Stimulated activated CD8-positive, alpha-beta memory T cell treated with anti-CD3 and anti-CD28 coated beads, Interleukin-4, amount 100 ng/mL, for 4 hours (primary cell): ENCODE measurements at places on chromosomes 3 and 15.

DNA sequence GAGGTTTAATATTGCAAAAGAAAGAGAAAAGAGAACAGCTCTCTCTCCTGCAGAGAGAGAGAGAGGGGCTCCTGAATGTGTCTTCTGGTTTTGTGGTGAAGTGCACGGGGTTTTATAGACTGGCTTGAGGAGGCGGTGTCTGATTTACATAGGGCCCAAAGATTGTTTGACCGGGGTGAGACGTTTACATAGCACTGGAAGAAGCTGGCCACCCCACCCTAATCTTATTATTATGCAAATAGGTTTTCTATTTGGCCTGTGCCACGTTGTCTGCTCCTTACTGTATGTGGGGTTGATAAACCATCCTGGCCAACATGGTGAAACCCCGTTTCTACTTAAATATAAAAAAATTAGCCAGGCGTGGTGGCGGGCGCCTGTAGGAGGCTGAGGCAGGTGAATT is 268.6 kb downstream of the SV2B start:
- DNase-seq, result no peak

- no peak for DNase-seq
These were observed 12.9 kb upstream of the MB21D2 start for GRCh38 chr3:192930577-192930976.

GRCh38 chr15:40055576-40056293 is 16.8 kb upstream of the SRP14 start:
- DNase-seq, result no peak

DNA sequence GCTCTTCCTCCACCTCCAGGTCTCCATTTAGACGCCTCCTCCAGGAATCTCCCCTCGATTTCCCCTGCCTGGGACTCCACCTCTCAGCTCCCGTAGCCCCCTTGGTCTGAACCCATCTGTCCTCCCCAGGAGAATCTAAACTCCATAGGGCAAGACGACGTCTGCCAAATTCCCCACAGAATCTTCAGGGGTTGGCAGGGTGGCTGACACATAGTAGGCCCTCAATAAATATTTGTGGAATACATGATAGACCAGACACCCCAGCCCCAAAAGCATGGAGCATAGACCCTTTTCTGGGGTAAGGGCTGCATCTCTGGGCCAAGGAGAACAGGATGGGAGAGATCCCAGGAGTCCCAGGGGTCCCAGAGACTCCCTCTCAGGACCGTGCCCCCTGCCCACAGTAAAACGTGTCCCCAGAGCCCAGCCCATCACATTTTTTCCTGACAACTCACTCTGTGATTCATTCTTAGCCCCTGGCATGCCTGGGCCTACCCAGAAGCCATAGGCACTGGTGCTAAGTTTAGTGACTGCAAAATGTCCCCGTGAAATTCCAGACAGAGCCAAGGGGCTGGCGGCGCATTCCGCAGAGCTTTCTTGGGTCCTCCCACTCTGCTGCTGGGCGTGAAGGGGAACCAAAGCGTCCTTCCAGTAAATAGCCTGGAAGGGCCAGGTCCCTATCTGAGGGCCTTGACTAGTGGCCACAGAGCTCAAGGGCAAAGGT is 78.0 kb upstream of the SLC6A6 start:
- DNase-seq, result no peak

- DNase-seq, result no peak
These were observed 171.2 kb upstream of the PFN2 start for GRCh38 chr3:150141790-150142326.

- no peak for DNase-seq
These were observed 138.8 kb downstream of the ZNF609 start for GRCh38 chr15:64599226-64599625.

DNA sequence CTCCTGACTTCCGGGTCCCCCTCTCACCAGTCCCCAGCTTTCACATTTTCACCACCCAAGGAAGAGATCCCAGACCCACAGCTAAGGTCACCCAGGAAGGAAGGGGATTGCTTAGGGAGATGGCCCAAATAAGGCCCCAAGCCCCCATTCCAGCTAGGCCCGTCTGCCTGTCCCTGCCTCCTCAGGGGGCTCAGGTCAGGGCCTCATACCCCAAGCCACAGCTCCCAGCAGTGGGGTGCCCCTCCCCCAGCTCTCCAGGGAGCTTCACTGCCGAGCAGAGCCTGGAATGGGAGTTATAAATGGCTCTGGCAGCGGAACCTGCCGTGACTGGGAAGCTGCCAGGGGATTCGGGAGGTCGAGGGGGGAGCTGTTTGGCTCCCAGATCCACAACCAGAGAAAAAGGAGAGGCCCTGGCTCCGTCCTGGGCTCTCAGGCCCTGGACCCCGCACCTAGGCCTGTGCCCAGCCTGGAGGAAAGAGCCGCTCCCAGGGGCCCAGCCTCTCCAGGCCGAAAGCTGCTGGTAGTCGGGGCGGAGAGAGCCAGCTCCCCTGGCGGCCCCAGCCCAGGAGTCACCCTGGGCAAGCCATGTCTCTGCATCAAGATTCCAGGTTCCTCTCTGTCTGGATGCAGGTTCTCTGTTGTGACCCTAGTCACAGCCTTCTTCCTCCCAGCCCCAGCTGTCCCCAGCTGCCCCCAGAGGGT is 550 bp downstream of the CCDC9B start:
- no peak for DNase-seq

DNA sequence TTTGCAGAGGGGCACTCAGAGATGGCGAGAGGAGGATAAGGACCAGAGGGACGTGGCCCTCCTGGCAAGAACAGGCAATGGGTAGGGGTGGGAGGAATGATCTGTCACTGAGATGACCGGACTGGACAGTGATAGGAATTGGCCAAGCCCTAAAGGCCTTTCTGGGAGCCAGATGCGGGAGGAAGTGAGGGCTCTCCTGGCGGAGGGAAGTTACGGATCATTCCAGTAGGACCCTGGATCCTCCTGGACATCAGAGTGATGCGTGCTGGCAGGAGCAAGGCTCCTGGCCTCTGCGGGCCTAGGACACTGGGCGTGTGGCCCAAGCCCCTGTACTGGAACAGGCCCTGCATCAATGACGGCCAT is 23.4 kb downstream of the KIF7 start:
- DNase-seq, result no peak

GRCh38 chr3:102790747-102791325 is 356.0 kb downstream of the ZPLD1 start:
- DNase-seq, result no peak

DNA sequence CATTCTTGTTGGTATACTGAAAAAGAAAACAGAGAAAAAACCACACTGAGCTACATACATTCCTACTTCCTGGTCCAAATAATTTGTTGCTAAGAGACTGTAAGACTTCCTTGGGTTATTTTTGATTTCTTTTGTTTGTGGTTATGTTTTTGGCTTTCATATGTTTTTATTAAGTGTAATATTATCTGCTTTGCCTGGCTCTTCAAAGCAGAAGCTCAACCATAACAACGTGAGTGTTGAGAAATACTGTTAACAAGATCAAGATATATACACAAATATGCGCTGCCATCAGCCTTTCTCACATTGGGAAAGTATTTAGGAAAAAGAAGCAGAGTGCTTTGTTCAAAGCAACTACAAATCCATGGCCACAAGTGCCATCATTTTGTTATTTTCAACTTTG is 556.2 kb upstream of the CBLB start:
- DNase-seq, result no peak

DNA sequence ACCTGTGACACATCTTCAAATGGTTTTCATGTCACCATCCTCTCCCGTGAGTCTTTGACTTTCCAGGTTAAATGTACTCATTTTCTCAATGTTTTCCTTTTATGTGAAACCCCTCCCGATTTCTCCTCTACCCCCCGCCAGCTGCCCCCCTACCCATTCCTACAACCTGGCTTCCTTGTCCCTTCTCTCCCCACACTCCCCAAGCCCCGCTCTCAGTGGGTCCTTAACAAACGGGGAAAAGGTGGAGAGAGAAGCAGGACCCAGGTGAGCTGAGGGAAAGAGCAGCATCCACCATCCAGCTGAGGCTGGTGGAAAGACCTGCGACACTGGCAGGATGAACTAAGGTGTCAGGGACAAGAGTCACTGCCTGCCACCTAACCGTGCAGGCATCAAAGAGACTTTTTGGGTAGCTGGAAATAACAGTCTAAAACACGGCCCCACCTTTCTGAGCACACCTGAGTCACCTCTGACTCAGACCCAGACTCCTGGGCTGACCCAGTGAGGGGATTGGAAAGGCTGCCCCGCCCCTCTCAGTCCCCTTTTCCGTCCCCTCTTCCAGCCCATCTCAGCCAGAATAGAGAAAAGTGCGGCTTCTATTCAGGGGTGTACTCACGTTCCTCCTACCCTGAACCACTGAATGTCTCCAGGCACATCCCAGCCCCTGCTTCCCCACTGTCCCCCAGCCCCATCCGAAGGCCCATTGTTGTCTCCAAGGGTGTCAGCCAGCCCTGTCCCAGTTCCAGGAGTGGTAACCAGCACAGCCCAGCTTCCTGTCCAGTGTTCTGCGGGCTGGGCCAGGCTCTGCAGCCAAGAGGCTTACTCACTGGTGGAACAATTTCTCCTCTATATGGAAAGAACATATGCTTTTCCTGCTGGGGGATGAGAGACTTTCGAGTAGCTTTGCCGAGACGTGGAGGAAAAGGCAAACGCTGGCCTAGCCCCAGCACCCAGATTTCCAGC is 20.4 kb downstream of the ISG20 start:
- DNase-seq, result no peak

GRCh38 chr15:58734859-58735258 is 14.6 kb downstream of the ADAM10 start:
- DNase-seq, result no peak
